ENCODE measurements at places on chromosomes 12 and 14. TPM values are rescaled to one million over a fixed set of nuclear protein-coding genes. Genes with fewer than 3 reads are reported as not detected.

Gene NUAK1
- total RNA-seq: 13.8 TPM

DNA sequence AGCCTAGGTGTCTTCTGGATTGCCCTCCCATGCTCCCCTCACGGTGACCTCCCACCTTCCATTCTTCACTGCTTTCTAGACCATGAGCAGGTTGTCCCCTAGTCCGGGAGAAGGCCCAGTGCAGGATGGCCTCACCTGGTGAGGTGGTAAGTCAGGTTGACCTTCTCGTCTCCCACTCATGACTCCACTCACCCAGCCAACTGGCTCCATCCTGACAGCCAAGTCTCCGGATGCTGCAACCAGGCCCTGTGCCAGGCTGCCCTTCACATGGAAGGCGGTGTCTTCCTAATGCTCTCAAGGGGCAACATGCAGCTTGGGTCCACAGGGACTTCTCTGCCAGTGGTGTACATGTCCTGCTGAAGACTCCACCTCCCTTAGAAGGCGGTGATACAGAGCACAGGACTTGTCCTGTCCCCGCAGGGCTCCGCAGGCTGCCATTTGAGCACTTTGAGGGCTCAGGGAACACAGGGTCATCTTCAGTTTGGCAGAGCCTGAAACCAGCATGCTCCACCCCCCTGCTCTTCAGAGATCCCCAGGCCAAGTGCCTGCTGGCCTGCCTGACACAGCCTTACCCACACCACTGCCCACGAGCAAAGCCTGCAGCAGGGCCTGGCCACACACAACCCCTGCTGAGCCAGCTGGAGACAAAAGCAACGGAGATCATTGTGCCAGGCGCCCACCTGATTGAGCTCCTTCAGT is 25.4 kb downstream of the BATF start:
- peaks cover 5% of the 10 kb centered on the region for H3K4me1 ChIP-seq
- H3K36me3 ChIP-seq: no peaks in the 10 kb centered on the region
- no peak overlapping the region for H3K27ac ChIP-seq
- no peak overlapping the region for H3K4me3 ChIP-seq
- no peaks in the 10 kb centered on the region for H3K27me3 ChIP-seq

GRCh38 chr12:53232646-53233461 is 845 bp upstream of the RARG start:
- H3K36me3 ChIP-seq: no peaks in the 10 kb centered on the region
- H3K4me1 ChIP-seq: peaks cover 58% of the 10 kb centered on the region
- H3K27ac ChIP-seq: peak overlapping the region; percentile 91

- no peaks in the 10 kb centered on the region for H3K36me3 ChIP-seq
- no peak overlapping the region for H3K4me3 ChIP-seq
- peaks cover 100% of the 10 kb centered on the region for H3K4me1 ChIP-seq
- DNase-seq: no peak
Observed at GRCh38 chr14:93014058-93015023, 91.4 kb downstream of the CHGA start.

GRCh38 chr12:50640321-50640939 is 123.5 kb upstream of the ATF1 start:
- H3K27ac ChIP-seq: no peak overlapping the region
- no peaks in the 10 kb centered on the region for H3K36me3 ChIP-seq
- H3K27me3 ChIP-seq: no peaks in the 10 kb centered on the region
- peaks cover 5% of the 10 kb centered on the region for H3K4me1 ChIP-seq

GRCh38 chr14:103243764-103244737 is 90.0 kb upstream of the EIF5 start:
- no peaks in the 10 kb centered on the region for H3K27me3 ChIP-seq
- no peak overlapping the region for H3K27ac ChIP-seq
- H3K36me3 ChIP-seq: no peaks in the 10 kb centered on the region
- H3K4me3 ChIP-seq: no peak overlapping the region
- H3K4me1 ChIP-seq: peaks cover 8% of the 10 kb centered on the region
- no peak for DNase-seq

GRCh38 chr12:53053218-53054111 is 3.6 kb downstream of the TNS2 start:
- H3K27ac ChIP-seq: peak overlapping the region; percentile 99
- peaks cover 50% of the 10 kb centered on the region for H3K36me3 ChIP-seq
- no peaks in the 10 kb centered on the region for H3K27me3 ChIP-seq
- no peak for DNase-seq
- H3K4me1 ChIP-seq: peaks cover 96% of the 10 kb centered on the region

GRCh38 chr12:84329938-84330337 is 582.7 kb downstream of the SLC6A15 start:
- no peak overlapping the region for H3K27ac ChIP-seq
- H3K4me3 ChIP-seq: no peak overlapping the region
- no peaks in the 10 kb centered on the region for H3K4me1 ChIP-seq
- H3K27me3 ChIP-seq: no peaks in the 10 kb centered on the region

DNA sequence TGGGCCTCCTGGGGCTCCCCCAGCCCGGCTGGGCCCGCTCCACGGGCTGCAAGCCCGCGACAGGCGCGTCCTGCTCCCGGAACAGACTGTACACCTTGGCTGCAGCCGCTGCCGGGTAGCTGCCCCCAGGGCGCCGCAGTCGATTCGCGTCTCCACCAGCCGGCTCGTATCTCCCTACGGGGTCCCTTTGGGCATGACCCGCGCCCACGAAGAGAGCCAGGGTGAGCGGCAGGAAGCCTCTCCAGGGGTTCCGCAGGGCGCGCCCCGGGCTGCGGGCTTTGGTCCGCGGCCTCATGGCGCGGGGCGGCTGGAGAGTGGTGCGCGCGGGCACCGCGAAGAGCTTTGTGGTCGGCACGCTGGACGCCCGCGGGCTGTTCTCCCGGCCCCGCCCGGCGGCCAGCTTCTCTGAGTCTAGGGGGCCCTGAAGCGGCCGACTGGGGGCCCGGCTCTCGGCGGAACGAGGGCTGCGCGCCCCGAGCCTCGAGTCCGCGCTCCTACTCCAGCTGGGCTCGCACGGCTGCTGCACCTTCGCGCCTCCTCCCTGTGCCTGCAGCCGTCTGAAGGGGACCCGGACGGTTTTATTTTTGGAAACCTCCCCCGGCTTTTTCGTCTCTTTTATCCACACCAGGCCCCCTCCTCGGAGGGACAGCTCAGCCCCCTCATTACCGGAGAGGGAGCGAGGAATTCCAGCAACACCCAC is at the start of gene LTBP2:
Gene LTBP2 (minus strand): TSS at position 588 of the 700 bp plus-strand sequence. CDS start 293 bp downstream, at position 295.
- peak within 1 kb of the TSS; percentile 53 for H3K27ac ChIP-seq
- H3K4me3 ChIP-seq: peak within 1 kb of the TSS; percentile 71
- peaks cover 31% of the 10 kb centered on the region for H3K4me1 ChIP-seq
- no peak for DNase-seq
- H3K27me3 ChIP-seq: no peaks in the 10 kb centered on the region

GRCh38 chr14:37673439-37673838 is 78.0 kb downstream of the TTC6 start:
- no peak for DNase-seq
- H3K36me3 ChIP-seq: no peaks in the 10 kb centered on the region
- no peak overlapping the region for H3K4me3 ChIP-seq
- H3K4me1 ChIP-seq: no peaks in the 10 kb centered on the region
- no peak overlapping the region for H3K27ac ChIP-seq

GRCh38 chr14:76736514-76736913 is 24.8 kb upstream of the VASH1 start:
- H3K4me1 ChIP-seq: no peaks in the 10 kb centered on the region
- H3K4me3 ChIP-seq: no peak overlapping the region
- no peaks in the 10 kb centered on the region for H3K27me3 ChIP-seq
- no peaks in the 10 kb centered on the region for H3K36me3 ChIP-seq

Gene FBXL14
- 22.6 TPM for total RNA-seq

Gene TAS2R13
- total RNA-seq: 0.52 TPM

GRCh38 chr12:68944296-68945076 is 11.5 kb upstream of the CPM start:
- H3K4me1 ChIP-seq: no peaks in the 10 kb centered on the region
- no peak overlapping the region for H3K4me3 ChIP-seq
- H3K27ac ChIP-seq: no peak overlapping the region
- no peaks in the 10 kb centered on the region for H3K36me3 ChIP-seq

- no peak overlapping the region for H3K27ac ChIP-seq
- H3K4me3 ChIP-seq: no peak overlapping the region
- peaks cover 18% of the 10 kb centered on the region for H3K4me1 ChIP-seq
- H3K36me3 ChIP-seq: no peaks in the 10 kb centered on the region
Observed at GRCh38 chr14:75361751-75362433, 65.9 kb upstream of the JDP2 start.

DNA sequence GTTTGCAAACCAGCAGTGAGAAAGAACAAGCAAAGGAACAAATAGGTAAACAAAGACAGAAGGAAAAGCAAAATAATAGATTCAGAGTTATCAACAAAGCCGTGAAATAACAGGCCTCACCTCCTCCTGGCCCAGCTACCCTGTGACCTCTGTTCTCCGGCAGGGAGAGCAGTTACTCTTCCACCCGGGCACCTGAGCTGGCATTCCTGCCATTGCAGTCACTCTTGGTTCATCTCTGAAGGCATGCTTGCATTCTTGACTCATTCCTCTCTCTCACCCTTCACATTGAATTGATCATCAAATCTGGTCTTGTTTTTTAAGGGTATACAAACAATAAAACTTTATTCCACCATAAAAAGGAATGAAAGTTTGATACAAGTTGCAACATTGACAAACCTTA is 95.1 kb downstream of the TTC8 start:
- H3K4me1 ChIP-seq: no peaks in the 10 kb centered on the region
- H3K36me3 ChIP-seq: no peaks in the 10 kb centered on the region
- H3K27me3 ChIP-seq: peaks cover 10% of the 10 kb centered on the region

- H3K36me3 ChIP-seq: no peaks in the 10 kb centered on the region
- no peak overlapping the region for H3K4me3 ChIP-seq
- no peaks in the 10 kb centered on the region for H3K27me3 ChIP-seq
- H3K27ac ChIP-seq: no peak overlapping the region
- H3K4me1 ChIP-seq: no peaks in the 10 kb centered on the region
Observed at GRCh38 chr12:130573235-130573634, 142.9 kb downstream of the RIMBP2 start.

- H3K4me1 ChIP-seq: peaks cover 31% of the 10 kb centered on the region
- DNase-seq: no peak
- no peak overlapping the region for H3K4me3 ChIP-seq
Observed at GRCh38 chr12:22284871-22285270, 49.6 kb downstream of the ST8SIA1 start.

GRCh38 chr12:107337346-107338095 is 244.2 kb upstream of the CRY1 start:
- DNase-seq: no peak
- H3K27me3 ChIP-seq: no peaks in the 10 kb centered on the region
- no peaks in the 10 kb centered on the region for H3K4me1 ChIP-seq
- no peaks in the 10 kb centered on the region for H3K36me3 ChIP-seq

DNA sequence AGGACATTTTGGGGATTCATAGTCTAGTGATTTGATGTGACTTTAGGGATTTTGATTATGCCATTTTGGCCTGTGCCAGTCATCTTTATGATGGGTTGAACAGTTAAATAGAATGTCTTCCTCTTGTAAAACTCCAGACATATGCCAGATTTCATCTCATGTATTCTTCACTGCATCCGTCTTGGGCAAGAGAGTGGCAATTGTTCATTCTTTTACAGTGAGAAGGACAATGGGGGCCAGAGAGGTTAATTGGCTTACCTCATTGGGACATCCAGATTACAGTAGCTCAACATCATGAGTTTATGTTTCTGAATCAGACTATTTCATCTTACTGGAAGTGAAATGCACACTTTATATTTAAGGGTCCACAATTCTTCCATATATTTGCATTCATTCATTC is 108.2 kb upstream of the SLC38A2 start:
- no peaks in the 10 kb centered on the region for H3K36me3 ChIP-seq
- peaks cover 6% of the 10 kb centered on the region for H3K4me1 ChIP-seq
- H3K27me3 ChIP-seq: no peaks in the 10 kb centered on the region

Gene BCDIN3D
- total RNA-seq: 6.2 TPM

- H3K27me3 ChIP-seq: no peaks in the 10 kb centered on the region
- H3K4me3 ChIP-seq: no peak overlapping the region
- peak overlapping the region; percentile 100 for H3K27ac ChIP-seq
- peaks cover 96% of the 10 kb centered on the region for H3K4me1 ChIP-seq
- no peak for DNase-seq
Observed at GRCh38 chr12:6228535-6229223, 28.5 kb downstream of the CD9 start.

Gene APOF
- not detected for total RNA-seq

GRCh38 chr12:104864668-104865067 is 93.4 kb downstream of the SLC41A2 start:
- H3K27me3 ChIP-seq: no peaks in the 10 kb centered on the region
- H3K36me3 ChIP-seq: no peaks in the 10 kb centered on the region
- no peak overlapping the region for H3K4me3 ChIP-seq
- H3K4me1 ChIP-seq: no peaks in the 10 kb centered on the region
- DNase-seq: no peak

DNA sequence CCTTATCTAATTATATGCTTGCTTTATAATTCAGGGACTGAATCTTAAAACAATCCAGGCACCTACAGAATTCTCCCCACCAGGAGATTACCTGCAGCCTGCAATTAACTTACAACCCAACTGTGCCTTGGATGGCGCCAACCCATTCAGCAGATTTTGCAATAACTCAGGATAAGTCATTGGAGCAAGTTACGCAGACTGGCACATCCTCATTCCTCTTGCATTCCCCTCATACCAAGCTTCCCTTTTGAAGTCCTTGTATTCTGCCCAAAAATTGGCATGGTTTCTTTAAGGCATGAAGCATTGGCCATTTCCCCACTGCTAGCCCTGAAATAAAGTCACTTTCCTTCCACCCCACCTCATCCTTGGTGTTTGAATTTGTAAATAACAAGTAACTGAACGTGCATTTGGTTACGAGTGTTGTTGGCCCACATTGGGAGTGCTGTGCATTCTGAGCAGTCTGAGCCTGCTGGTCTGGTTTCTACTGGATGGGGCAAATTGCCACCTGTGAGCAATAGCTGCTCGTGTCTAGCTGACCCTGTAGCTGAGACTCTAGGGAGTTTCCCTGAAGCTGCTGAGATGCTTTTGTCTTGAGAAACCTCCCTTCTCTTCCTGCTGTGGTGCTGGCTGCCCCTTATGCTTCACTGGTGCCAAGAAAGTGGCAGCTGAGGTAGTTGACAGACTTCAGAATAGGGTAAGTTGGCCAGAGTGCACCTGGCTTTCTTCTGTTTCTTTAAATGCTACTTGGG is 99.2 kb upstream of the SCAF11 start:
- no peaks in the 10 kb centered on the region for H3K36me3 ChIP-seq
- no peak for DNase-seq
- H3K4me3 ChIP-seq: no peak overlapping the region
- H3K4me1 ChIP-seq: no peaks in the 10 kb centered on the region
- no peak overlapping the region for H3K27ac ChIP-seq

GRCh38 chr12:1859643-1860042 is 39.3 kb downstream of the LRTM2 start:
- H3K27ac ChIP-seq: no peak overlapping the region
- H3K36me3 ChIP-seq: no peaks in the 10 kb centered on the region
- H3K4me3 ChIP-seq: no peak overlapping the region

Gene RPS26
- 1,982 TPM for total RNA-seq

DNA sequence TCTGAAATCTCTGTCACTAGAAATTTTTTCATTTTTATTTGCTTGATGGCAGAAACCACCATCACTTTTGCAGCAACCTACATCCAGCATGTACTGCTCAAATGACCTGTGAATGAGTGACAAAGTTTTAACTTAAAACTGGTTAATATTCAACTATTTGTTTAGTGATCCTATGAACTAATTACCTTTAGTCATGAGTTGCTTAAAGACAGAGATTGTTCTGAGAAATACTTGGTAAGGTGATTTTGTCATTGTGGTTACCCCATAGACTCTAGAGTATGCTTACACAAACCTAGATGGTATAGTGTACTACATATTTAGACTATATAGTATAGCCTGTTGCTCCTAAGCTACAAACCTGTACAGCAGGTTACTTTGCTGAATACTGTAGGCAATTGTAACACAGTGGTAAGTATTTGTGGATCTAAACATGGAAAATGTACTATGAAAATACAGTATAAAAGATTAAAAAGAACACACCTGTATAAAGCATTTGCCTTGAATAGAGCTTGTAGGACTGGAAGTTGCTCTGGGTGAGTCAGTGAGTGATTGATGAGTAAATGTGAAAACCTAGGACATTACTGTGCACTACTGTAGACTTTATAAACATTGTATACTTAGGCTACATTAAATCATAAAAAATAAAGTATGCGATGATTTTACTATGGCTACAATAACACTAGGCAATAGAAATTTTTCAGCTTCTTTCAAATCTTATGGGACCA is 256.6 kb upstream of the PPFIA2 start:
- no peaks in the 10 kb centered on the region for H3K27me3 ChIP-seq
- H3K36me3 ChIP-seq: no peaks in the 10 kb centered on the region
- H3K4me1 ChIP-seq: no peaks in the 10 kb centered on the region
